Smooth muscle cell of bladder (primary cell): ENCODE measurements at places on chromosomes 11 and 22. TPM values are rescaled to one million over a fixed set of nuclear protein-coding genes. Genes with fewer than 3 reads are reported as not detected.

CHRNA10 gene
- total RNA-seq: 0.43 and 0.83 TPM in 2 replicates

C11orf52 gene
- 0.83 TPM in 1 of 2 replicates, not detected in the other for total RNA-seq

MEI1 gene
- total RNA-seq: 0.46 and 1.1 TPM in 2 replicates

CBLIF gene
- total RNA-seq: not detected in 2 replicates

EHBP1L1 gene
- 30.4 and 35.2 TPM in 2 replicates for total RNA-seq

STARD10 gene
- 36.0 and 42.9 TPM in 2 replicates for total RNA-seq

PRR33 gene
- total RNA-seq: not detected in 2 replicates

IFITM10 gene
- 0.28 and 0.65 TPM in 2 replicates for total RNA-seq

CCDC87 gene
- total RNA-seq: 0.14 and 0.28 TPM in 2 replicates

CNTF gene
- total RNA-seq: 1.2 and 1.4 TPM in 2 replicates

MYBPC3 gene
- total RNA-seq: not detected in 2 replicates

TRIM29 gene
- 0.57 and 1.1 TPM in 2 replicates for total RNA-seq

DLG2 gene
- 0.85 and 1.6 TPM in 2 replicates for total RNA-seq

DEPDC7 gene
- 5.3 and 7.4 TPM in 2 replicates for total RNA-seq

PLAAT5 gene
- 0.09 and 0.14 TPM in 2 replicates for total RNA-seq

PATE4 gene
- total RNA-seq: not detected in 2 replicates

PIWIL4 gene
- total RNA-seq: 1.1 and 1.6 TPM in 2 replicates

MOGAT2 gene
- not detected in 2 replicates for total RNA-seq

NPAS4 gene
- total RNA-seq: not detected in 2 replicates

BAIAP2L2 gene
- 0.28 and 0.46 TPM in 2 replicates for total RNA-seq

PTPRCAP gene
- total RNA-seq: not detected in 2 replicates

UCP3 gene
- 0.14 and 0.55 TPM in 2 replicates for total RNA-seq

PYGM gene
- 0.57 and 3.1 TPM in 2 replicates for total RNA-seq

IL17RA gene
- 4.4 and 6.1 TPM in 2 replicates for total RNA-seq

GGTLC2 gene
- total RNA-seq: not detected in 2 replicates

GNAZ gene
- total RNA-seq: 3.4 and 3.7 TPM in 2 replicates

KIF18A gene
- total RNA-seq: 2.6 and 5.5 TPM in 2 replicates

IMMP1L gene
- 4.8 and 7.2 TPM in 2 replicates for total RNA-seq

OR4X1 gene
- not detected in 2 replicates for total RNA-seq
